ENCODE measurements at places on chromosomes 12 and 14.

DNA sequence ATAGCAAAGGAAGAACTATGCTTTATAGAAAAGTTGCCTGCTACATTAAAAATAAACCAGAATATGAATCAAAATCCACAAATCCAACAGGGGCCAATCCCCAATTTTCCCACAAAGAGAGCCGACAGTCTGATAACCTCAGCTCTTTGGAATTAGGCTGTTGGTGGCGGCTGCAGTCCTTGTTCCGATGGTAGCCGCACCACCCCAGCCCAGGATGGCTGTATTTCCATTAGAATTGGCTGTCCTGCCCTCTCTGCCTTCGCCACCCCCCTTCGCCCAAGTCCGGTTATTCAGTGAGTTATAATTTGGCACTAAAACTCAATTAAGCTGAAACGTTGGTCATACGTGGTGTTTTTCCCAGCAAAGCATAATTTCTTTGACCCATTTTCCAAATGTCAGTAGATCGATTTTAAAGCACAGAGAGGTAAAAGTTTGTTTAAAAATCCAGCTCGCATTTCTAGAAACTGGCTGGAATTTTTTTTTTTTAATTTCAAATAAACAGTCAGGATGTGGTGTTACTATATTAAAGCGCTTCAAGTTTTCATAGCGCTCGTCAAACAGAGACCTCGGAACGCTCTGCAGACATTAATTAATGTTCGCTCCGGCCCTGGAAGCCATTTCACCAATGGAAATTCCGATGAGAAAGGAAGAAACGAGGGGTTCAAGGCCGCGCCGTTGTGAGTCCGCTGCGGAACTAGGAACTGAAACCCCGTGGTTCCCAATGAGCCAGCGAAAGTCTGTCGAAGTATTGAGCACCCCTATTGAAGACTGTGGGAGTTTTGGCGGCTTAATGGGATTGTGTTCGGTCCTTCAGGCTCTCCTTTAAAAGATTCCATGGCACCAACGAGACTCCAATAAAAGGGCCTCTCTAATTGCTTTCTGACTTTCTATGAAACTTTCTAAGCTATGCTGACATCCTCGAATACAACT, 104.8 kb upstream of the DIO3 start:
- no peak for DNase-seq

DNA sequence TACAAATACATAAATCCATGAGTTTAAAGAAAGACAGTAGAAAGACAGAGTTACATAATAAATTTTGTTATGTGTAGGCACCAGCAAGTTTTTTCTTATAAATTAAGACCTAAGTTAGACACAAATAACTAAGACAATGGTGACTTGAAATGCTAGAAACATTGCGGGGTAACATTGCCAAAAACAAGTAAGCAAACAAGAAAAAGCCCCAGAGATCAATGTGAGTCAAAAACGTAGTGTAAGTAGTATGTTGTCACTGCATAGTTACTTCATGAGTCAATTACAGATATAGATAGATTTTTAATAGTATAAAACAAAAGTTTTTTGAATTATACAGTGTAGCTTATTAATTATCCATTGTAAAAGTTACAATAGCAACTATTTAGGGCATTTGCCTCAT, 83.4 kb downstream of the CNTN1 start:
- DNase-seq, result no peak

- DNase-seq, result no peak
Measured at GRCh38 chr12:57992001-57992400, 50.6 kb downstream of the ATP23 start.

- DNase-seq, result no peak
Measured at GRCh38 chr14:90455100-90455571, 58.3 kb downstream of the CALM1 start.

- DNase-seq, result no peak
Measured at GRCh38 chr12:27672643-27673042, 23.6 kb upstream of the REP15 start.

DNA sequence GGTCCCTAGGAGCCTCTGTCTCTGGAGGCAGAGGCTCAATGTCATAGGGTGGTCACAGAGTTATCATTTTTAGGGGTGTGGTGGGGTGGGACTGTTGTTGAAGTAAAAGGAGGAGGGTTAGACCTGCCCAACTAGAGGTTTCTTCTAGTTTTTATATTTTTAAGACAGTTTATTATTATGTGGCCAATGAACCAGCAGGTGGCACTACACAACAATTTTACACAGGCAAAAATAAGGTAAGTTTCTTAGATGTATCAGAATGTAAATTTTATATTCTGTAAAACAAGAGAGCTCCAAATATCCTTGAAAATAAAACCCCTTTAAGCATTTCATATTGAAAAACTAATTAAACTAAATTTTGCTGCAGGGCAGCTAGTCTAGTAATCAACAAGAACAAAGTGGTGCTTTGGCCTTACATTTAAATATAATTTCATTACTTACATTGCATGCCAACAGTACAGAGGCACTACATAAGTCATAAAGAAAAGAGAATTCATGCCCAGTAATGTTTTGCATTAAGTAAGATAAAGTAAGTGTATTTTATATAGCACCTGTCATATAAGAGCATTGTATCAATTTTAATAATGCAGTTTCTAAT, 22.2 kb upstream of the OVCH1 start:
- DNase-seq, result peak; percentile 49

GRCh38 chr14:60093080-60093479, 1.4 kb downstream of the PCNX4 start:
- DNase-seq, result no peak

GRCh38 chr12:60148109-60148508, 552.3 kb downstream of the SLC16A7 start:
- DNase-seq, result no peak

- DNase-seq, result no peak
Measured at GRCh38 chr12:90124289-90124688, 415.7 kb upstream of the ATP2B1 start.

DNA sequence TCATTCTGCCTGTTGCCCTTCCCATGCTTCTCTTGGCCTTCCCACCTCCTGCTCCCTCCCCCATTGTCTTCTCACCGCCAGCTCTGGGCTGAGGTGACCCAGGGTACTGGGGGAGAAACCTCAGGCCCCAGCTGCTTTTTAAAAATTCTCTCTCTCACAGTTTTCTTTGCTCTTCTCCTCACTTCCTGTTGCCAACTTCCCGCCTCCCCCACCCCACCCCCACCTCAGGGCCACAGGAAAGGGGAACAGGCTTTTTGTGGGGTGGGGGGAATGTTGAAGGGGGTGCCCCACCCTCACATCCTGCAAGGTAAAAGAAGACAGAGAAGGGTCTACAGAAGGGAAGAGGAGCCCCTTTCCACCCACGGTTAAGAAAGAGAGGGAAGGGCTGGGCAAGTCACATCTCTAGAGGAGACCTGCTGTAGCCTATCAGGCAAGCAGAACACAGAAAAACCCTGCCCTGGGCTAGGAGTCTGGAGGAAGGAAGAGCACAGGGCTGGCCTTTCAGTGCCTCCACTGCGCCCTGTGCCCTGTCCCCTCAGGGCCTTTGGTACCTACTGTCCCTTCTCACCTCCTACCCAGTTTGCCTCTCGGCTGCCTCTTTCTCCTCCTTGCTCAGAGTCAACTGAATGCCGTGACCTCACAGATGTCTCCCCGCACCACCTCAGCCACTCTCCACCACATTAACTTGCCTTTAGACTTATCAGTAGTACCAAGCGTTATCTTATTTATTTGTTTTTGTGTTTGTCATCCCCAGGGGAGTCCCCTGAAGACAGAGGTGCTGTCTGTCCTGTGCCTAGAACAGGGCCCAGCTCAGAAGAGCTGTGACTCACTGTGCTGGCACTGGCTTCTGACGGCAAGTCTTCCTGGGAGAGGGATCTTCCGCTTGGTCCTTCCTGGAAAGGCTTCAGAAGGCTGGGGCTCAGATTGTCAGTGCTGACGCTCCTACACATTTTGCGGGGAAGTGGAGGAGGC, 1.7 kb downstream of the ARHGAP9 start:
- DNase-seq, result no peak

DNA sequence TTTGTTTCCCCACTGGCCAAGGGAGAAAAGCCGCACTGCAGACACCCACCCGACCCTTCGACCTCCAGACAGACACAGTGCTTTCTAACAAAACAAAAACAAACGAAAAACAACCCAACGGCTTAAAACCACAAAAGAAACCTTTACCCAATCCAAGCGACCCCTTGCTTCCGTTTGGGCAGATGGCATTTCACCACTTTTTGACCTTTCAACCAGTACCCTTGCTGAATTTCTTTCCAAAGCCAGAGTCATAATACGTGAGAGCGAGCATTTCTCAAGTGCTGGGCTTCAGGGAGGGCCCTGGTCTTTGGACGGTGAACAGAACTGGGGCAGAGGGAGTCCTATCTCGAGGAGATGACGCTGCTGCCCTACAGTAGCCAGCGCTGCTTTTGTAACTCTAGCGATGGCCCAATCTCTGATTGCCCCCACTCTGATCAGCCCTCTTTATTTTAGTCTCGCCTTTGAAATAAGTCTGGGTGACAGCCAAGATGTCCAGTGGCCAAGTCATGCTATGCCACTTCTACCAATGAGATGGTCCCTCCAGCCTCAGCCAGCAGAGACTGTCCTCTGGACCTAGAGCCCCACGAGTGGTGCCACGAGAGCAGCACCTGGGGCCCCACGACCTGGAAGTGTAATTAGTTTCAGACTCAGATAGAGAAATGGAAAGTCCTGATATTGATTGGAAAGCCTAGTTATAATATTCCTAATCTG, 21.9 kb upstream of the ADIPOR2 start:
- DNase-seq, result no peak

GRCh38 chr12:46361667-46362034, 10.9 kb downstream of the SLC38A2 start:
- DNase-seq, result no peak

- DNase-seq, result no peak
Measured at GRCh38 chr12:40614923-40615322, 77.3 kb upstream of the CNTN1 start.

DNA sequence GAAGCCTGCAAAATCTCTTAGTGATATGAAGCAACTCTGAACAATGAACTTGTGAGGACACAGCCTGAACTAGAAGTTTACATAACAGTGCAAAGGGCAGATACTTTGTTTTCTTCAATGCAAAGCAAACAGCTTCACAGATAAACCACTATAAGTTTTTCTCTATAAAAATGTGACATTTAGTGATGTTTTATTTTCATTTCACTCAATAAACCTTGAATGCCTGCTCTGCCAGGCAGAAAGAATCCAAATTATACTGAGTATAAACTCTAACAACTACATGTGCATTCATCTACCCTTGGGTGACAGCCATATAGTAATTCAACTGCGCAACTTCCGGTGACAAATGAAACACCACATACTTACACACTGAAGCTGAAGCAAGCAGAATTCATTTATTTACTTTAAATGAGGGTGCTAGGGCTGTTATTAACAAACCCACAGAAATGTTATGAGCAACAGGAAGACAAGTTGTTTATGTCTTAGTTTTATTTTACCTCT, 10.3 kb downstream of the DCP1B start:
- no peak for DNase-seq

GRCh38 chr12:55711786-55712553, 3.9 kb upstream of the BLOC1S1 start:
- no peak for DNase-seq

DNA sequence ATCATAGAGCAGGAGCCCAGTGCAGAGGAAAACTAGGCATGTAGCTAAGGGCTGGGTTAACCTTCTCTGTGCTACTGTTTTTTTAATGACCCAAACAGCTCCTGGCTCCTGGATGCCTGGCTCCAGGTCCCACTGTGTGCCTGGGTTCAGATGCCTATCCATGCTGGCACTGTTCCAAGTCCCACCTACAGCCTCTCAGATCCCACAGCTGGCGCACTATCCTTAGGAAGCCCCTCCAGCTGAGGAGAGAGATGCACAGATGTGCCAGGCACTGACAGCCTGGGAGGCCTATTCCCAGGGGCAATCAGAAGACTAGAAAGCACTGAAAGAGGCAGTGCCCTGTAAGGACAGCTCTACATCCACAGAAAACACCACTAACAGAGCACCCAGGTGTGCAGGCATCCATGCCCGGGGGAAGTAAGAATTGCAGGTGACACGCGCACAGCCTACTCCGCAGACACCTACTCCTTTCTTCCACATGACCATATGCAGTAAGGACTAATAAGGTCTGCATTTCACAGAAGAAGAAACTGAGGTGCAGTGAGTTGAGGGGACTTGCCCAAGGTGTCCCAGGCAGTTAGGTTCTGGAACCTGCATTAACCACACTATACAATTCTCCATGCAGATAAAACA, 51.2 kb downstream of the PITPNM2 start:
- no peak for DNase-seq

DNA sequence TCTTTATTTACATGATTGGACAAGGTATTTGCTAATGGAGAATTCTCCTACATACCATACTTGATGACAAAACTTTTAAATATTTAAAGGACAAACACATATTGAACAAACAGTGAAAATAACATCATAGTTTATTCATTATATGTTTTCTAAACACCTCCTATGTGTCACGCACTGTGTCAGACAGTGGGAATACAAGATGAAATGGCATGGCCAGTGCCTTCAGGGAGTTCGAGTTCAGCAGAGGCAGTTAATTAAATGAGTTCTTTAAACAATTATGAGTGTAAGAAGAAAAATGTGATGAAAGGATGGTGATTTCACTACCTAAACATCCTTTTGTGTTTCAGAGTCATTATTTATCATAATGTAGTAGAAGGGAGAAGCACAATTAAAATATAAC, 159.8 kb downstream of the KCNH5 start:
- no peak for DNase-seq

DNA sequence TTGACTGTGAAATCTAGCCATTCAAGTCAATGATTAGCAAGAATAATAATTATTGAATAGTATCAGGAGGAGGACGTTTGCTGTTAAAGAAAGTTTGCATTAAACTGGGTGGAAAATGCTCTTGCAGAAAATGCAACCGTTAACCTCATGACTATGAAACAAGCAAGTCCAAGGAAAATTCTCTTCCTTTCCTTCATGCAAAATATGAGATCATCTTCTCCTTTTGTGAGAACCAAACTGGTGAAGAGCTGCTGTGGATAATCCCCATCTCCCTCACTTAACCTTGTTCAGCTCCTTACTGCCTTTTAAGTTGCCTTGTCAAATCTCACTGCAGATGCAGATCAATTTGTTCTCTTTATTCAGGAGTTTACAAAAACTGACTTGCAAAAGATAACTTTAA, 142.5 kb downstream of the BCAT1 start:
- DNase-seq, result no peak

DNA sequence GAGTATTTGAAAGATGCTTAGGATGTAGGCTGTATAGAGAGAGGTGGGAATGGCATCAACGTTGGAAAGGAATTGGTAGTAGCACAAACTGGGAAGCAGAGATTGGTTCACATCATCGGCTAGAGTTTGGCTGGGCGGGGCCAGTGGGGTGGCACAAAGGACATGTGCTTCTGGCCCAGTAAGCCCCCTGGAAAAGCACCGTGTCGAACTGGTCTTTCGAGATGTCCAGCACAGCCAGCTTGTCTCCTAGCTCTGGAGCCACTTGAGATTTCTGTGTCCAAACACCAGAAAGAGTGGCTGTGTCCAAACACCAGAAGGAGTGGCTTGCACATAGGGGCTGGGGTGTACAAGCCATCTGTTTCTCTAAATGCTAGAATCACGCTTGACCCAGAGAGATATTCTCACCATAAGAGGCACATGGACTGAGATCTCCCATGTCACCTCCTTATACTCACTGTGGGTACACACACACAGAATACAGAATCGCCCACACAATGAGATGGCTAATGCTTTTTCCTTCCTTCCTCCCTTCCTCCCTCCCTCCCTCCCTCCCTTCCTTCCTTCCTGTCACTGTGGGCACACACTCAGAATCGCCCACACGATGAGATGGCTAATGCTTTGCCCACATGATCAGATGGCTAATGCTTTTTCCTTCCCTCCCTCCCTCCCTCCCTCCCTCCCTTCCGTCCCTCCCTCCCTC, 41.8 kb upstream of the KCNK13 start:
- DNase-seq, result no peak

- no peak for DNase-seq
Measured at GRCh38 chr12:30887226-30887625, 39.3 kb upstream of the TSPAN11 start.
